Psoas muscle (tissue), 8 donors: ENCODE measurements at places on chromosomes 7 and 10.

- no peak for DNase-seq
Observed at GRCh38 chr10:112208997-112209396, 25.4 kb upstream of the GPAM start.

DNA sequence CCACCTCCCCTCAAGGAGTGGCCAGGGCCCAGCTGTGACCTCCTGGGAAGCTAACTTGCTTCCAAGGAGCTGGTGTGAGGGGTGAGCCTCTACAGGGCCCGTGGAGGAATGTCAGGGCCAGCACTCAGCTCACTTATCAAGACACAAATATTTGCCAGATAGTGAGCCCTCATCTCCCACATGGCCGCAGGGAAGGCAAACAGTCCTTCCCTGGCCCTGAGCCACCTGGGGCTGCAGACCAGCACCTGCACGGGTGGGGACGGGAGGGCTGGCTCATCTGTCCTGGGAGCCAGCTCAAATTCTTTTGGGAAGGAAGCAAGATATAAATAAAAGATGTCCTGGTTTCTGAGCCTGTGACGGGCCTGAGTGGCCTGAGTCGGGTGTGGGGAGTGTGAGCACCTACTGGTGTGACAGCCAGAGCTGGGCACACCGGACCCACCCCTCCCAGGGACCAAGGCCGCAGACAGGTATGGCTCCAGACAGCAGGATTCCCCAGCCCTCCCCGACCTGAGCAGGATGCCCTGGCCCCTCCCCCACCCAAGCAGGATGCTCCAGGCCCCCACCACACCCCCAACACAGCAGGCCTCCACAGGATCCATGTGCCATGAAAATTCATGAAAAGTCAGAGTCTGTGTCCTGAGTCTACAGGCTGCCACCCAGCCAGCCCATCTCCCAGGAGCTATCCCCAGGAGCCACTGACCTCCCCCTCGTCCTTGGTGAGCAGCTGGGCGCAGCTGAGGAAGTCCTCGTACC lies 148.0 kb downstream of the MAPK8 start:
- no peak for DNase-seq

DNA sequence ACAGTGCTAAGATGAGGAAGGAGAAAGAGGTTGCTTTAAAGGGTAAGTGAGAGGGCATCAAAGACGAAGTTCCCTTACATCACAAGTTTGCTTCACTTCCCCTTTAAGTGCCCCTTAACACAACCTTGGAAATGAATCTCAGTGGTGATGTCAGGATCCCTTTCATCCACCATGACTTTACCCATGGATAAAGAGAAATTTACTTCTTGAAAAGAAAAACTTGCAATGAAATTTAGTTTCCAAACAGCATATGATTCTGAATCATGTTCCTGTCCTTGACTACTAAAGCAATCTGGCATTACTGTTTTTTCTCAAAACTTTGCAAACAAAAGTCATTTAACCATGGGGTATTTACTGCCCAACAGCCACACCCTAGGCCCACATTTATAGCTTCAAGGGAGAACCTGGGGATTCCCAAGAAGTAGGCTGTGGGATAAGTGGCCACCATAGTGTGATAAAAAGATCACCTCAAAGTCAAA lies 135.9 kb downstream of the ITGB8 start:
- no peak for DNase-seq

DNA sequence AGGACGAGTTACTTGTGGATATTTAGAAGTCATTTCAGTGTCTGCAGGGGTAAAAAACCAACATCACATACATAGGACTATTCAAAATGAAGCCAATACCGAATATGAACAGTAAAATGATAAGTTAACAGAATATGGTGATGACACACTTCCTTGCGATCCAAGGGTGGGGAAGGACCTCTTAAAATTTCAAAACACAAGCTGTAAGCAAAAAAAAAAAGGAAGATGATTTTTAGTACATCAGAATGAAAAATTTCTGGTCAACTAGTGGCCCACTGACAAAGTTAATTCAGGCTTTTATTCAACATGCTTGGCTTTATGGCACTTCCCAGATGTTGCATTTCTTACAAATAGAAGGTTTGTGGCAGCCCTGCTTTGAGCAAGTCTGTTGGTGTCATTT lies 19.0 kb upstream of the GALNTL5 start:
- no peak for DNase-seq

DNA sequence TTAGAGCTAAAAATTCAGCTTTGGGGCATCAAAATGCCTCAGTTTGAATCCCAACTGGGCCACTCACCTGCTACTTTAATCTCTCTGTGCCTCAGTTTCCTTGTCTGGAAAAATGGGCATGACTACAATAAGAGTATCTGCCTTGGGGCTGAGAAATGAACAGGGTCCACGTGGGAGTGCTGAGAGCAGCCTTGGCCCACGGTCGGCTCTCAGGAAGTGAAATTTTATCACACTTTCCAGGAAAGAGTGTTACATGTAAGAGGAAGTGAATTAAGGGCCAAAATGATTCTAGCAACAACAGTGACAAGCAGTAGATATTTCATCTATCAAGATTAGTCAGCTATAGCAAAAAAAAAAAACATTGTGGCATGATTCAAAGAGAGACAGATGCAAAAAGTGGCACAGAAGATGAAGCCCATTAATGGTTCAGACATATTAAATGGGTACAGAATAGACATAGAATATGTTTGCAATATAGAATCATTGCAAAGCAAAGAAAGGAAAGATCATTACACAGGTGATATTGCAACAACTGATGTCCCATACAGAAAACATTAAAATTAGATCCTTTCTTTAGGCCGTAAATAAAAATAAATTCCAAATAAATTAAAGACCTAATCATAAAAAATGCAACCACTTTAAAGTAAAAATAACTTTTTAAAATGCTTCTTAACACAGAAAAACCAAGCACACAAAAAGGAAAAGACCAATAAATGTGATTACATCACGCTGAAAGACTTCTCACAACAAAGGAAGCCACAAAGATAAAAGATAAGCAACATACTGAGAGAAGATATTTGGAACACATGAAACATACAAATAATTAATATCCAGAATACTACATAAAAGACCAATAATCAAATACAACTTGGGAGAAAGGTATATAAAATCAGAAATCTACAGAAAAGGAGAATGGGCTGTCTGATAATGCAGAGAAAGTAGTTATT lies 4.3 kb downstream of the TMEM273 start:
- no peak for DNase-seq
